Gastroesophageal sphincter (tissue), 4 donors: ENCODE measurements at places on chromosomes 2 and 18. TPM values are rescaled to one million over a fixed set of nuclear protein-coding genes. Genes with fewer than 3 reads are reported as not detected.

ASXL3 gene
- 2.2 TPM for total RNA-seq

CHMP1B gene
- total RNA-seq, result 71.6 TPM

KIDINS220 gene
- total RNA-seq, result 75.8 TPM

IL36RN gene
- not detected for total RNA-seq

CROCC2 gene
- not detected for total RNA-seq

UGT1A1 gene
- total RNA-seq, result not detected

KRTCAP3 gene
- total RNA-seq, result 0.94 TPM

TTN gene
- 5.0 TPM for total RNA-seq

PDCD1 gene
- total RNA-seq, result 0.54 TPM

CCDC68 gene
- 4.7 TPM for total RNA-seq

ANKMY1 gene
- 7.0 TPM for total RNA-seq

RELCH gene
- total RNA-seq, result 24.9 TPM

ALLC gene
- not detected for total RNA-seq

CLEC4F gene
- not detected for total RNA-seq

TRIP12 gene
- 170 TPM for total RNA-seq

GAL3ST2 gene
- total RNA-seq, result not detected

RESP18 gene
- not detected for total RNA-seq

TRIM54 gene
- not detected for total RNA-seq

ACMSD gene
- not detected for total RNA-seq

NOSTRIN gene
- 17.0 TPM for total RNA-seq

IAH1 gene
- 82.0 TPM for total RNA-seq

IL1F10 gene
- not detected for total RNA-seq

SERPINE2 gene
- 15.3 TPM for total RNA-seq

CFC1 gene
- total RNA-seq, result 0.54 TPM

VWA3B gene
- not detected for total RNA-seq

ASB18 gene
- not detected for total RNA-seq

GAREM1 gene
- 16.6 TPM for total RNA-seq

CRYGD gene
- total RNA-seq, result not detected

LYPD1 gene
- total RNA-seq, result 4.2 TPM

REG3G gene
- total RNA-seq, result not detected

MYL1 gene
- not detected for total RNA-seq

SNX17 gene
- total RNA-seq, result 111 TPM

ALPG gene
- not detected for total RNA-seq

C18orf63 gene
- total RNA-seq, result not detected

DNAJC5G gene
- not detected for total RNA-seq

UPP2 gene
- total RNA-seq, result not detected
